Umbilical cord (tissue), 2 donors: ENCODE measurements at places on chromosomes 2 and 18. TPM values are rescaled to one million over a fixed set of nuclear protein-coding genes. Genes with fewer than 3 reads are reported as not detected.
A peak's percentile ranks its signal among the peaks of the same experiment; 100 is the strongest.

GRCh38 chr2:188975497-188976102, 1.4 kb downstream of the COL3A1 start:
- DNase-seq = peak; percentile 97

Gene ANKRD30B
- total RNA-seq = 1.4 TPM

DNA sequence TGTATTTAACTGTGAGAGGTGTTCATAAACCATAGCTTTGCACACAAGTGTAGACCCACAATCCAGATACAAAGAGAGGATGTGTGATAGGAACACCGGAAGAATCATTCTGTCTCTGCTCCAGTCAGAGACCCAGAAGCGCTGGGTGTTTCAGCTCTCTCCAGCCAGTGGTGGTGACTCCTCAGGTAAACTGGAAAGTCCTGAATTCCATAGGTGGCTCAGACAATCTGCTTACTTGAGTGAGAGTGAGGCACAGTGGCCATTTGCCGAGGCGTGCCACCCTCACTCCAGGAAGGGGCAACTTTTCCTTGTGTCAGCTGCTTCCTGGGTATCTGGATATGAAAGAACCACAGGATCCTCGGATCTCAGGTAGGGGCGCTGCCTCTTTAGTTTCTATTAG, 171.5 kb downstream of the KCNS3 start:
- DNase-seq = no peak

GRCh38 chr2:230861552-230862255, 3.0 kb upstream of the ITM2C start:
- DNase-seq = no peak

- peak; percentile 31 for DNase-seq
Observed at GRCh38 chr2:102664471-102664909, 45.1 kb downstream of the SLC9A2 start.

Gene EVX2
- 1.2 TPM for total RNA-seq

Gene NGEF
- 1.2 TPM for total RNA-seq

GRCh38 chr2:21379140-21379539, 255.4 kb downstream of the TDRD15 start:
- DNase-seq = no peak

DNA sequence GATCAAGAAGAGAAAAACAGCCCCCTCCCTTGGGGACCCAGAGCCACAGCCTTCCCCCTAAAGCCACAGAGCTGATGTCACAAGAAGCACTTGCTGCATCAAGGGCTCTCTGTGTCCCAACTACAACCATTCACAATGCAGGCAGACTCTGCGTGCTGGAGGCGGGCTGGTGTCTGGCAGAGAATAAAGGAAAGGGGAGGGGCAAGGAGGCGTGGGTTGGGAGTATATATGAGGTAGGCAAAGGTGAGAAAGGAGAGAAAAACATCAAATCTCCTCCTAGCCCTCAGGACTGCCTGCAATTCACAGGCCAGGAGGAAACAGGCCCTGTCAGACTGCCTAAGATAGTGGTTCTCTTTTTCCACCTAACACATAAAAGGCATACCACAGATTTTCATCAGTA, 48.8 kb upstream of the IHH start:
- no peak for DNase-seq

DNA sequence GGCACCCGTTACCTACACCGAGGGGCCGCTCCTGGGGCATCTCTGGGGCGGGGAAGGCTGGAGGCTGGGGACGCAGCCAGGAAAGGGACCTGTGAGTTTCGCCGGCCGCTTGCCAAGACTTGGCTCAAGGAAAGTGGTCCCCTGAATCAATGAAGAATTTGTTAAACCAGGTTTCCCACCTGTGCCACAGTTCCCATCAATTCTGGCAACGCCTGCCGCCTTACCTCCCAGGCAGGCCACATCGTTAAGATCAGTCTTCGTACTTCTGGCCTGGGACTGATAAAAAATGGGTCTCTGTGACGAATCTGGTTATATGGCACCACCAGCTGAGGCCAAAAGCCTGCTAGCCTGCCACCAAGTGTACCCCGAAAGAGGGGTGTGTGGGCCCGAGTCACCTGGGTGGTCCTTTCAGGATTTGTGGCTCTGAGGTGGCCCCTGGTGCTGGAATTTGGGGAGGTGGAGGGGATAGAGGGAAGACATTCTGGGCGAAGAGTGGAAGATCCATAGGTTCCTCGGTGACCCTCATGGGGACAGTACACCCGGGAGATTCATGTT, 789 bp upstream of the TGFA start:
- DNase-seq = no peak

- DNase-seq = no peak
Observed at GRCh38 chr18:7878265-7879211, 311.4 kb downstream of the PTPRM start.

DNA sequence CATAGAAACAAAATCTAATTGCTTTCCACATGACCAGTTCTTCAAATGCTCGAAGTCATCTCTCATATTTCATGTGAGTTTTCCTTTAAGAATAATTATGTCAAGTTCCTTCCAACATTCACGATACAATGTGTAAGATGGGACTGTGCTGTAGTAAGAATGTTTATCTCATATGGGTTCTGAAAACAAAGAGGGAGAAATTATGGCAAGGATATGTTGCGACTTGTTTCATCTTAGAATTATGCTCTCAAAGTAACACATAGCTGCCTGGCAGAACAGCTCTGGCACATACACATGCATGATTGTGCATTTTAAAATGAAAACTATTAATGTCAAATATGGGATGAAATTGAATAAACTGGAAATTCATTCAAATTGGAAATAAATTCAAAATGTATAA, 314.8 kb upstream of the ACVR2A start:
- DNase-seq = no peak

- DNase-seq = no peak
Observed at GRCh38 chr2:146669735-146670134, 1175.1 kb upstream of the ACVR2A start.

Gene TEKT4
- total RNA-seq = 1.9 TPM

DNA sequence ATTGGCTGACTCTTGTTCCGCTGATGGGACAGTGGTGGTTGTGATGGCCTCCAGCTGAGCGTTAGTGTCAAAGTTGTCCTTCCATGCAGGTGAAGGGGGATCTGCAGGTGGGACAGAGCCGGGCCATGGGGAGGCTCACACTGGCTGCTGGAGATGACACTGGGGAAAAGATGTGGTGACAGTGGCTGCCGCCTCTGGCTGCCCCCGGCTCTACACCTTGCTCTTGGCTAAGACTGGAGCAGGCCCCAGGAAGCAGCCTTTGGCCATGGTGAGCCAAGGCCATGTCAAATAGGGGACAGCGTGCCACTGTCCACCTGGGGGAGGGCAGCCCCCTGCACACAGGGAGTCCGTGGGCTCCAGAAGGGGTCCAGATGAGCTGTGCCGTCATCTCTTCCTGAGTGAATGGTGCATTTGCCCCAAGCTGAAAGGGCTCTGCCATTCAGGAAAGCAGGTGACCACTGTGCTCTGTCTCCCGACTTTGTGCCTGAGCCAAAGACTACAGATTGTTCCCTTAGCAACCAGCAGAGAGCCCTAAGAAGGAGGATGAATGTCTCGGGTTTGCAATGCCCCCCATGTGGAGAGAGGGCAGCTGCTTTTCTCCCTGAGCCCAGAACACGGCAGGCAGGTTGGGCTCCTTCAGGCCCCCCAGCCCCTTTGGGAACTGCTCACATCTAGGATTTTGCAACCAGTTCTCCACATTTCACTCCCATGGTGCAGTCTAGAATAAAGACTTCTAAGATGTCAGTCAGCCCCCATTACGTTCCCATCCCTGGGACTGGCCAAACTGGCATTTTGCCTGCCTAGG, 79.1 kb upstream of the BCL2L11 start:
- DNase-seq = no peak

Gene SERPINB11
- 16.6 TPM for total RNA-seq
